CD4-positive, alpha-beta T cell (primary cell): ENCODE measurements at places on chromosomes 7 and 10.

DNA sequence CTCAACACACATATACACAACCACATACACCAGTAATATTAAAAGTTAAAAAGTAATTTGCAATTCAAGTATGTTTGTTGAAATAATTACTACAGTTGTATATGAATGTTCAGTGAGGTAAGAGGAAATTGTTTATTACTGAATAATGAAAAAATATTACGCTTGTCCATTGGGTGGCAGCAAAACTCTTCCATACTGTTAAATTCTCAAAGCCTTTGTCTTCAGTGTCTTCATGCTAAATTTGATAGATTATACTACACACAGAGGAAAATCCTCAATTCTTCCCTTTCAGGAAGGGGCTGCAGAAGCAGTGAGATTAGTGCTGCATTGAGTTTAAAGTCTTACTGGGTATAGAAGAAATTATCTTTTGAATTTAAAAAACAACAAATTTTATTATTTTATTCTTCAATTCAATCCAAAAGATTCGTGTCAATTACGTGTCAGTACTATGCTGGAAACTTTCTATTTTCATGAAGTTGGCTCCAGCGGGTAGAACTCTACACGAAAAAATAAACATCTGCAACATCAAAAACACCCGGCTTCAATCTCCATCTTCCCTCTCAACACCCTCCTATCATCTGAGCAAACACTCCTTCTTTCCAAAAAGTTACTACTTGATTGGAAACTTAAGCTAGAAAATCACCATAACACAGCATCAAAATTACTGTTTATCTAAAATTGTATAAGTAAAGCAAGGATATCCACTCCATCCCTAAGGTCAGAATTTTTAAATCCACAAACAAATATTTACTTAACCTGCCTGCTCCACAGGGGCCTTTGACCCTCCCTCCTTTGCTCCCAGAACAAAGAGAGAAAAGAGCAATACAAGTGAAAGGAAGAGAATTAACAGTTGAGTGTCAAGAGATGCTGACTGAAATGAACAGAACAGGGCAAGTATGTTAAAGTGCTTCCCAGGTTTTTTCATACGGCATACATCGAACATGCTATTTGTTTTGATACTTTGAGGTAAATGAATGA, 37.0 kb upstream of the TES start:
- no peak for DNase-seq

- DNase-seq: no peak
Observed at GRCh38 chr7:123645516-123645915, 10.2 kb upstream of the LMOD2 start.

GRCh38 chr7:44112997-44113763, 9.0 kb downstream of the AEBP1 start:
- DNase-seq: no peak

- DNase-seq: no peak
Observed at GRCh38 chr10:35208949-35209613, 82.4 kb downstream of the CREM start.

DNA sequence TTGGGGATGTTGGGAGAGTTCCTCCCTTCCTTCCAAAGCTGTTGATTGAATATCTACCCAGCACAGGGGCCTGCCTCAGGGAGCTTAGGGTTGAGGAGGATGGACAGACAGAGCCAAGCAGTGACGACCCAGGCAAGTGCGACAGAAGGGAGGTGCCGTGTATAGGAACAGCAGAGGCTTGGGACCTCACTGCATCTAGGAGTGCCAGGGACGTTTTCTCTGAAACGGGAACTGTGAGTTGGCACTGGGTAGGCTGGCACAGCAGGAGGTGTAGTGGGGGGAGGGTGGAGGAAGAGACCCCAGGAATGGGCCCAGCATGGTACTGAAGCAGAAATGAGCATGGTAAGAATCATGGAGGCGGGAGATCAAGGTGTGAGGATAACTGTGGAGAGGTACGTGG, 55.3 kb upstream of the MGMT start:
- no peak for DNase-seq

DNA sequence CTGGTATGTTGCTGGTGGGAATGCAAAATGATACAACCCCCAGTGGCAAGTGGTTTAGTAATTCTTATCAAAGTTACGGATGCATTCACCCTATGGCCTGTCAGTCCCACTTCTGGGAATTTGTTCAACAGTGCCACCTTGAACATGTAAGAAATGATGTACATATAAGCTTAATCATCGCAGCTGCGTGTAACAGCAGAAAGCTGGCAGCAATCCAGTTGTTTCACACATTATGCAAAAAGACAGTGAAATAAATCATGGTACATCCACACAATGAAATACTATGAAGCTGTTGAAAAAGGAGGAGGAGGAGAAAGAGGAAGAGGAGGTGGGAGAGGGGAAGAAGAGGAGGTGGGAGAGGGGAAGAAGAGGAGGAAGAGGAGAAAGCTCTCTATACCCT, 76.2 kb upstream of the MYL10 start:
- no peak for DNase-seq

DNA sequence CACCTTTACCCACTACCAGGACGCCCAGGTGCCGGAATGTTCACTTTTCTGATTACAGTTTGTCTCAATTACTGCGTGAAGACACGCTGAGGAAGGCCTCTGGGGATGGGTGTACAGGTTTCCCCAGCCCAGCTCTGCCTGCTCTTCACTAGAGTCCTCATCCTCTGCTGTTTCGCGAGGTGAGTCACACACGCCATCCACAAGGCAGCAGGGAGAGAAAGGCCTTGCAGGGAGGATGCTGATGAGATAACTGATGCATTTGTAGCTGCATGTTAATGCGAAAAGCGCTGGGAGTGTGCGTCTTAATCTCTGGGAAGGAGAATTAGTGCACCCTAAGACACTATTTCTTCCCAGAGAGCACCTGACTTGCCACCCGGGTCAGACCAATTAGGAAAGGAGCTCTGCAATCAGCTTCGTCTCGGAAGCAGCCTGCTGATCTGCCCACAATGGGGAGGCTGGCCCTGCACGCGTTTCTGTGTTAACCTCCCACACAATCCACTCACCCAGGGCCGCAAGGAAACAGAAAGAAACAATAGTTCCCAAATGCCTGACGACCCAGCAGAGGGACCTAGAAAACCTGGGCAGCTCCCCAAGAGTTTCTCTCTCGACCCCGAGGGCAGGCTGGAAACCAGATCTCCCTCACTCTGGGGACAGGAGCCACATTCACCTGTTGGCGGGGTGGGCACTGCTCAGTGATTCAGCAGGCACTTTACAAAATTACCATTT, 578.7 kb downstream of the GLRX3 start:
- DNase-seq: no peak

GRCh38 chr10:1483246-1483645, 254.1 kb downstream of the ADARB2 start:
- DNase-seq: no peak

GRCh38 chr10:7351894-7352293, 58.9 kb downstream of the SFMBT2 start:
- DNase-seq: no peak

GRCh38 chr7:121212036-121212435, 116.8 kb upstream of the WNT16 start:
- no peak for DNase-seq

DNA sequence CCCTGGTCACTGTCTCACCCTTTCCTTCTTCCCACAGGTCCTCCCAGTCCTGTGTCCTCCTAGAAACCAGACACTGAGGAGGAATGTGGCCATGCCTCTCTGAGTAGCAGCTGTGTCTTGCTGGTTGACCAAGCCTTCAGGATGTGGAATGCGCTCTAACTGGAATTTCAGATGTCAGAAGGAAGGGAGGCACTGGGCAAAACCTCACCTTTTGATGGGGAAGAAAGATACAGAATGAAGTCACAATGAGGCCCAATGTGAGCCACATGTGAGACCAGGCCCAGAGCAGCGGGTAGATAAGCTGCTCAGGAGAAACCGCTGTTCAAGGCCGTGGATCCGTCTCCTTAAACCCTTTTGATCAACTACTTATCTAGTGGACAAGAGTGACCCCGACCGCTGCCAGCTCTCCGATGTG, 54.8 kb upstream of the ECHDC3 start:
- DNase-seq: no peak

- DNase-seq: no peak
Observed at GRCh38 chr7:77918676-77919075, 120.1 kb downstream of the PHTF2 start.

GRCh38 chr7:47282790-47283496, 299.0 kb downstream of the TNS3 start:
- no peak for DNase-seq
